Muscle of leg (tissue), 16 donors: ENCODE measurements at places on chromosomes 6 and 20. TPM values are rescaled to one million over a fixed set of nuclear protein-coding genes. Genes with fewer than 3 reads are reported as not detected.

Gene VSTM2L
- 2.4 TPM for total RNA-seq

Gene SMIM26
- 138 TPM for total RNA-seq

Gene NQO2
- 16.1 TPM for total RNA-seq

Gene OR2H1
- total RNA-seq: not detected

Gene C20orf202
- total RNA-seq: 0.35 TPM

Gene SLC4A11
- total RNA-seq: 0.35 TPM

Gene NKAIN2
- 2.5 TPM for total RNA-seq

Gene AGER
- total RNA-seq: 3.7 TPM

Gene PPIL6
- 5.9 TPM for total RNA-seq

Gene CCR6
- not detected for total RNA-seq

Gene CDH26
- 0.40 TPM for total RNA-seq
